ENCODE measurements at places on chromosomes 3 and 15. TPM values are rescaled to one million over a fixed set of nuclear protein-coding genes. Genes with fewer than 3 reads are reported as not detected.

The SPATA12 gene
- under 0.01 TPM for total RNA-seq

The PRTG gene
- 1.7 TPM for total RNA-seq

The GRAMD1C gene
- total RNA-seq, result 5.0 TPM

The CRYBG3 gene
- total RNA-seq, result 26.2 TPM

The MKRN2 gene
- 65.6 TPM for total RNA-seq

The TRIM59 gene
- 65.4 TPM for total RNA-seq

The SLC22A14 gene
- total RNA-seq, result not detected

The TMEM40 gene
- total RNA-seq, result not detected

The USP50 gene
- total RNA-seq, result not detected

The ACTR8 gene
- total RNA-seq, result 35.8 TPM

The LEKR1 gene
- total RNA-seq, result 0.56 TPM

The SLC6A11 gene
- total RNA-seq, result not detected

The GATM gene
- total RNA-seq, result 0.28 TPM

The NCBP2 gene
- 71.4 TPM for total RNA-seq

The GOLGA8T gene
- not detected for total RNA-seq

The PGBD4 gene
- 1.9 TPM for total RNA-seq

The KIF15 gene
- total RNA-seq, result 10.8 TPM

The SKOR1 gene
- total RNA-seq, result not detected

The TMEM158 gene
- 3.3 TPM for total RNA-seq

The FGF12 gene
- not detected for total RNA-seq

The LRTM1 gene
- total RNA-seq, result not detected

Data from IMR-90 (cell line).